ENCODE measurements at places on chromosomes 2 and 18.

- no peak overlapping the region for H3K4me3 ChIP-seq
- no peaks in the 10 kb centered on the region for H3K36me3 ChIP-seq
- no peak overlapping the region for H3K27ac ChIP-seq
- no peaks in the 10 kb centered on the region for H3K27me3 ChIP-seq
- no peaks in the 10 kb centered on the region for H3K4me1 ChIP-seq
- DNase-seq = no peak
Observed at GRCh38 chr2:181785691-181786344, 105.5 kb upstream of the NEUROD1 start.

DNA sequence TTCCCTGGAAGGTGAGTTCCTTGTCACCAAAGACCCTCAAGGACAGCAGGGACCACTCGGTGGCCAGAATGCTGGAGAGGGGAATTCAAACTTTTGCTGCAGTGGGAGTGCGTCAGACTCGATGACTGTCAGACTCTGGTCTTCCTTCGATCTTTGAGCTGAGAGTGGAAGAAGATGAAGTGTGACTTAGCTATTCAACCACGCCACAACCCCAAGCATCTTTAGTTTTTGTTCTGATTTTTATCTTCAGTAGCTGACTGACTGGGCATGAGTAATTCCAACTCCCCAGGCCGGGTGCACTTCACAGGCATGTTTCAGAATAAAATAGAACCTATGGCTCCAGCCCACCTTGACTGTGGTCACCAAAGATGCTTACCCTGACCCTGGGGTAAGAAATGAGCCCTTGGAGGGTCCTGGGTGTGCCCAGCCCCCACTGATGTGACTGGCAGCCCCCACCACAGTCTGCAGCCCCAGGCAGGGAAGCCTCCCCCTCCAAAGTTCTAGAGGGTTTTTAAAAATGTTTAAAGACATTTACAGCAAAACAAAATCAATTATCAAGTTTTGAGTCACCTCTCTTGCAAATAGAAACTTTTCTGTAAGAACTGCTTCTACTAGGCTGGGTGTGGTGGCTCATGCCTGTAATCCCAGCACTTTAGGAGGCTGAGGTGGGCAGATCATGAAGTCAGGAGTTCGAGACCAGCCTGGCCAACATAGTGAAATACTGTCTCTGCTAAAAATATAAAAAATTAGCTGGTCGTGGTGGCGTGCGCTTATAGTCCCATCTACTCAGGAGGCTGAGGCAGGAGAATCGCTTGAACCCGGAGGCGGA, 24.9 kb upstream of the YWHAQ start:
- H3K4me1 ChIP-seq = no peaks in the 10 kb centered on the region
- H3K36me3 ChIP-seq = no peaks in the 10 kb centered on the region
- H3K27me3 ChIP-seq = no peaks in the 10 kb centered on the region
- DNase-seq = no peak
- no peak overlapping the region for H3K4me3 ChIP-seq
- no peak overlapping the region for H3K27ac ChIP-seq

GRCh38 chr2:54107903-54108615, 7.4 kb upstream of the ACYP2 start:
- no peak for DNase-seq
- H3K27ac ChIP-seq = no peak overlapping the region
- no peaks in the 10 kb centered on the region for H3K36me3 ChIP-seq

GRCh38 chr2:113891265-113891959, 1.5 kb downstream of the ACTR3 start:
- DNase-seq = no peak
- no peaks in the 10 kb centered on the region for H3K27me3 ChIP-seq
- H3K4me3 ChIP-seq = peak overlapping the region; percentile 99
- H3K36me3 ChIP-seq = no peaks in the 10 kb centered on the region
- H3K4me1 ChIP-seq = no peaks in the 10 kb centered on the region

DNA sequence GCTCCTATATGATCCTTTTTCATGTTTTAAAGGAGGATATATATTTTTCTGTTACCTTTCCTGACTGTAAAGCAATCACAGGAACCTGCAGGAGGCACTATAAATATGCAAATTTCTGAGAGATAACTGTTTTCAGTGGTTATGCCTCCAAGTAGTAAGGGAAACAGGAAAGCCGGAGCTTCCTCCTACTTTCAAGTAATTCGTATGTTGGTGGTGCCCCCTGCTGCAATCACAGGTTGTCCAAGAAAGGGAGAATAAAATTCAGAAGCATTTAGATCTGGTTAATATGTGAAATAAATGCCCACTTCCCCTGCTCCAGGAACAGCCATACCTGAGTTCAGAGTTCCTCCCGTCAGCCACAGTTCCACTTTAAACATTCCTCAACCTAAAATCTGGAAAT, 12.0 kb upstream of the BCL11A start:
- no peak for DNase-seq
- no peaks in the 10 kb centered on the region for H3K36me3 ChIP-seq
- H3K4me1 ChIP-seq = no peaks in the 10 kb centered on the region
- no peak overlapping the region for H3K27ac ChIP-seq
- no peaks in the 10 kb centered on the region for H3K27me3 ChIP-seq

GRCh38 chr2:68176657-68177056, 19.0 kb downstream of the PNO1 start:
- no peaks in the 10 kb centered on the region for H3K27me3 ChIP-seq
- H3K36me3 ChIP-seq = peaks cover 6% of the 10 kb centered on the region
- no peak for DNase-seq
- no peak overlapping the region for H3K4me3 ChIP-seq
- no peaks in the 10 kb centered on the region for H3K4me1 ChIP-seq
- H3K27ac ChIP-seq = no peak overlapping the region

DNA sequence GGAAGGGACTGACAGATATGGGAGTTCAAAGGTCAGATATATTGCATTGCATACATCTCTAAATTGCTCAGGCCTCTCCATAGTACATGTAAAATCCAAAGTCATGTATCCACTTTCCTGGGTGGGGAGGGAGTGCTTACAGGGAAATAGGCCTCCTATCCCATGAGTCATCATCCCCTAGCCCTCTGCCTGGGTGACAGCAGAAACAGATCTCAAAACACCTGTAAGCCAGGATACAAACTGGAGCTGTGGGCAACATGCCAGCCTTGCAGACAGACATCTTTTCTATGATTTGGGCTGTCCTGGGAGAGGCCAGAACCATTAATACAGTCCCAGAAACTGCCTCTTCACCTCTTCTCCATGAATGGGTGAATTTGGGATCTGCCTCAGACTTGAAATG, 4.8 kb downstream of the ALK start:
- H3K4me3 ChIP-seq = no peak overlapping the region
- DNase-seq = no peak
- no peak overlapping the region for H3K27ac ChIP-seq
- no peaks in the 10 kb centered on the region for H3K4me1 ChIP-seq
- peaks cover 51% of the 10 kb centered on the region for H3K27me3 ChIP-seq
- H3K36me3 ChIP-seq = no peaks in the 10 kb centered on the region

DNA sequence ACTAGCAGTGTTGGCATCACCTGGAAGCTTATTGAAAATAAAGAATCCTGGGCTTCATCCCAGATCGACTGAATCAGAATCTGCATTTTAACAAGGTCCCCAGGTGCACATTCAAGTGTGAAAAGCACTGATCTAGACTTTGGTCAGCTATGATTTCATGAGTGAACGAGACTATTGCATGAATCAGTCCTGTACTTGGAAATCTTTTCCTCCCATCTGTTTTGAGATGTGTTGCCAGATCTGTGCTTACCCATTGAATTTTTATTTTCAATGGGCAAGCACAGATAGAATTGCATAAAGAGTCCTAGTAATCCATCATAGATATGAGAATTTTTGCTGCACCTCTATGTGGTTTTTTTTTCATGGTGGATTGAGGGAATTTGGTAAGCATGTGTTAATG, 64.0 kb downstream of the PMS1 start:
- H3K4me3 ChIP-seq = no peak overlapping the region
- H3K27me3 ChIP-seq = no peaks in the 10 kb centered on the region
- no peak for DNase-seq
- H3K4me1 ChIP-seq = no peaks in the 10 kb centered on the region
- no peak overlapping the region for H3K27ac ChIP-seq

DNA sequence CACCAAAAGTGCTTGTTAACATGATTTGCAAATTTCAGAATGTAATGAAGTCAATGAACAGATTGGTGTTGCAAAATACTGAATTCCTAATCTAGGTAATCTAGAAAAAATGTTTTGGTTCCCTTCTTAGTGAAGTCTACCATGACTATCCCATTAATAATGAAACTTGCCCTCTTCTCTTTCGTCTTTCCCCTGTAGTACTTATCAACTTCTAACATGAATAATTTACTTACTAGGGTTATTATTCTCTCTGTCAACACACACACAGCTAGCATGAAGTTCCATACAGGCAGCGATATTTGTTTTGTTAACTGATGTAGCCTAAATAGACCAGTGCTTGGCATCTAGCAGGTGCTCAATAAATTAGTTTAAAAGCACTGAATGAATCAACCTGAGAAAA, 160.2 kb downstream of the NCK2 start:
- no peaks in the 10 kb centered on the region for H3K27me3 ChIP-seq
- H3K4me3 ChIP-seq = no peak overlapping the region

DNA sequence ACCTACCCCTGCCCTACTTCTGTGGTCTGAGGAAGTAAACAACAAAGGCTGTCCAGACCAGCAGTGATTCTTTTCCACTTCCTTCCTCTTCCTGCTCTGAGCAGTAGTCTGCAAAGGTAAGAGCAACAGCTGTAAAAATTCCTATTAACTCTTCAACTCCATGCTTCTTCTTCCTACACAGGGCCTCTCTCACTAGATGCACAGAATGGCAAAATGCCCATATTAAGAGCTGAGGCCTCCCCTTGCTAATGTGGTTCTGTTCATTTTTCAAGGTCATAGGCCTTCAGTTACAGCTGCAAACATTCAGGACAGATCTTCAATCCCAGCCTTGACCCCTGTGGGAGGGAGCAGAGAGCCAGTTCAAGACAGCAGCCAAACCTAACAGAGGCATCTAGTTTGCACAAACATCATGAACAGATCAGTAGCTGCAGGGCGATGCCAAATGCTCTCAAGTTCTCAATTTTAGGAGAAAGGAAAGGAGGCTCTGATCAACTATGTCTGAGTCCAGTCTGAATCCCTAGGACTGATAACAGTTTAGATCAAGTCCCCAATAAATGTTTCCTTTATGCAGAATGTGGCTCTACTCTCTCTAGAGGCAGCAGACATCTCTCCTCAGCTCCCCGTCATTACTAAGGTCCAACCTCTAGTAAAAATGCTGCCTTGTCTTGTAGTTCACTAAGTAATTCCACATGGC, 20.9 kb downstream of the SLC40A1 start:
- H3K27me3 ChIP-seq = no peaks in the 10 kb centered on the region
- H3K4me1 ChIP-seq = no peaks in the 10 kb centered on the region
- no peak for DNase-seq
- no peak overlapping the region for H3K4me3 ChIP-seq

DNA sequence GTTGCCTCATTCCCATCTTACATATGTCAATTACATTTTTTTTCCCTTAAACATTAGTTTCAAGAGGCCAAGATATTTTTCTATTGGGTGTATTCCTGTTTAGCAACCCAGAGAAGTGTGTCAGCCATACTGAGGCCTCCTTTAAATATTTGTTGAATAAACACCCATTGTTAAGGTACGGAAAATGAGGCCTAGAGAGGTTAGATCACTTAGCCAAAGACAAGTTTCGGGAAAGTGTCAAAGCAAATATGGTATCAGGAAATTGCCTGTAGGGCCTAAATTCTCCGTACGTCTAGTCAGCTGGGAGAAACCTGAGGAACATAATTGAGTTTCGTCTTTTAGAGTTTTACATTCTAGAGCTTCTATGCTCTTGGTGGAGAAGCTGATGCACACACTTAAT, 1138.3 kb downstream of the DPP10 start:
- no peak for DNase-seq
- no peaks in the 10 kb centered on the region for H3K4me1 ChIP-seq
